CD4-positive, alpha-beta T cell treated with Interleukin-6 at 100 ng/mL for 8 hours (primary cell): ENCODE measurements at places on chromosomes 2 and 18.

DNA sequence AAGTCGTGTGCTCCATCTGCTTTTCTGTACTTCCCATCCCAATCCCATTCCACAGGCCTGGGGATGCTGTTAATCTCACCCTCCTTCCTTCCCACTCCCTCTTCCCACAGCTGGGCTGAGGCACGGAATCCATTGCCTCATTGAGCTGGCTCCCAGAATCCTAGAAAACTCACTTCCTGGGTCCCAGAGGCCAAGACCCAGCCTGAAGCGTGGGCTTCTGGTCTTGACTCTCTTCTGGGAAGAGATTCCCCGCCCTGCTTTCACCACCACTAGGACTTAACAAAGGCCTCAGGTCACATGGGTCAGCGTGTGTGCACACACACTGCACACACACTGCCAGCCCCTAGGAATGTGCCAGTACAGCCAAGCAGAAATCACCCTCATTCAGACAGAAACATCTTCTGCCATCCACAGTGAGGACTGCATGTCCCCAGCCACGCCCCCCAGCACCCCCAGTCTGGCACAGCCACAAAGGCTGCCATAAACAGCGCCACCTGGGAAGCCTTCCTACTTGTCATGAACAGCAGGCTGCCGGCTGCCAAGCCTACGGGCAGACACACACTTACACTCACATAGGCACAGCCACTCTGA is 165.8 kb downstream of the TNS1 start:
- no peak for DNase-seq

GRCh38 chr18:74276609-74277008 is 15.2 kb downstream of the CYB5A start:
- DNase-seq = no peak

GRCh38 chr2:238506371-238507068 is 79.8 kb downstream of the ASB1 start:
- DNase-seq = no peak

GRCh38 chr18:32280188-32280783 is 90.4 kb downstream of the MEP1B start:
- no peak for DNase-seq

DNA sequence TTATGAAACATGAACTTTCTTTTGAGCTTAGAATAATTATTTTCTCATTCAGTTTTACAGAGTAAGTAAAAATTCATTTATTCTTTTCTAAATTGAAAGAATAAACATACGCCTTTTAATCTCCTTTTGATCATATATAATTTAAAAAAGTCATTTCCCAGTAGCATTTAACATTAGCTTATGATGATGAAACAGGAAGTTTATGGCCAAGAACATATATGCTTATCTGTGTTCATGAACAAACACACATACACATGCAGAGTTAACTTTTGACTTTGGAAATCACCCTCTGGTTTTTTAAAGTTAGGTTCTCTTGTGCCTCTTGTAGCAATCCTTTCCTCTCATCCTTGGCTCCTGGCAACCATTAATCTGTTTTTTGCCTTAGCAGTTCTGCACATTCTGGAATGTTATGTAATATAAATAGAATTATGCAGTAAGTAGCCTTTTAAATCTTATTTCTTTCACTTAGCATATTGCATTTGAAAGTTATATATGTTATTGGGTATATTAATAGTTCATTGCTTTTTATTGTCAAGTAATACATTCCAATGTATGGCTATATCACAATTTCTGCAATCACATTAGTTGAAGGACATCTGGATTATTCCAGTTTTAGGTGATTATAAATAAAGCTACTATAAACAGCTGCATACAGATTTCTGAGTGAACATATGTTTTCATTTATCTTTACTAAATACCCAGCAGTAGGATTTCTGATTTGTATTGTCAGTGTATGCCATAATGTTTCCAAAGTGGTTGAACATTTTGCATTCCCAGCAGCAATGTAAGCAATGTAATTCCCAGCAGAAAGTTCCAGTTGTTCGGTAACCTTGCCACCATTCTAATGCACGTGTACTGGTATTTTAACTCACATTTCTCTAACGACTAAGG is 210.3 kb downstream of the ZRANB3 start:
- DNase-seq = no peak

GRCh38 chr2:219571311-219572236 is at the start of gene OBSL1:
OBSL1 (minus strand) TSS chr2:219571539; CDS start chr2:219571232, 307 bp downstream.
- DNase-seq = no peak

DNA sequence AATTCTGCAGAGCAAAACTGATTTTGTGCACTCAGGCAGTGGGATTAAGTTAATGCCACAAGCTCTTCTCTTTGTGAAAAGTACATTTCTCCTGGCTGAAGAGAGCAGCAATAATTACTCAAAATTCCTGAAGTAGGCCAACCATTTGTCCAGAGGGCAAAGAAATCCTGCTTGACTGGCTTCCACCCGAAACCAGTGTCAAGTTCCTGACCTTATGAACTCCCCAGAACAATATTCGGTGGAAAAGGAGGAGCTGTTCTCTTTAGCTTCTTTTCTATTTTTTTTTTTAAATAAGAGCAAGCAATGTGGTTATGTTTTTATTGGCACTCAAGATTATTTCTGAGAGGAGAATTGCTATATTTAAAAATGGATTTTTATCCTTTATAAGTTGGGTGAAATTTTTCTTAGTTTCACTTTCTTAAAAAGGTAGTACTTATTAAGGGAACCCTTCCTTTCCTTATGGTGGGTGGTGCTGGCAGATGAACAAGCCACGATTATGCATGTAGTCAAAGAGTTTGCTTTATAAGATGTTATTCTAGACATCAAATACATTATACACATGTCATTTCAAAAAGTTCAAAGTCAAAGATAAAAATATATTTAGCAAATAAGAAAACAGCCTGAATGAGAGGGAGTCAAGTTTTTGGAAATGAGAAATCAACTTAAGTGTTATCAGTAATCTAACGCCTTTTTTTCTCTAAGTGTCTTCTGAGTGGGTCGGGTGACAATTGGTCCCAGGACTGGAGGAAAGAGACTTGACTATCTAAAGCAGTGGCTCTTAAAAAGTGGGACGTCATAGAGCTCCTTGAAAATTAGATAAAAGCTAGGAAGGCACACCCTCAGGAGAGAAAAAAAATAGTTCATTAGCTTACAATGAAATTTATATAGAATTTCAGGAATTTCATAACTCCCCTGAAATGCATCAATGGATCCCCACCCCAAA is 194.5 kb downstream of the IKZF2 start:
- DNase-seq = no peak
